ENCODE measurements at places on chromosomes 4 and X. TPM values are rescaled to one million over a fixed set of nuclear protein-coding genes. Genes with fewer than 3 reads are reported as not detected.

Gene FGA
- total RNA-seq: not detected

DNA sequence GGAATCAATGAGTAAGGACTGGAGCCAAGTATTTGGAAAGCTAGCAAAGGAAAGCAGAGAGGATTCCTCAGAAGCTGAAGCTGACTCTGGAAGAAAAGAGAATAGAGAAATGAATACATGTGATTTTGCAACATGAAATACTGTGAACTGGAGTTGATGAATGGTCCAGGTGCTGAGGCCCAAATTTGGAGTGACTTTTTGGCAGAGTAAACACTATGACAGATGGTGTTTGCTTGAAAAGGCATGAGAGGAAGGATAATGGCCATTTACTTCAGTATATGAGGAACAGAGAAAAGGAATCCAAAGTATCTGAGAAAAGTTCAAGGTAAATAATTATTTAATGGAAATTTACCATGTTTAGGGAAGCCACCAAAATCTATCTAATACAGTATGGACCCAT, 236.7 kb downstream of the SLITRK2 start:
- no peaks in the 10 kb centered on the region for H3K27me3 ChIP-seq
- no peak for DNase-seq
- H3K4me3 ChIP-seq: no peak overlapping the region
- H3K4me1 ChIP-seq: no peaks in the 10 kb centered on the region

DNA sequence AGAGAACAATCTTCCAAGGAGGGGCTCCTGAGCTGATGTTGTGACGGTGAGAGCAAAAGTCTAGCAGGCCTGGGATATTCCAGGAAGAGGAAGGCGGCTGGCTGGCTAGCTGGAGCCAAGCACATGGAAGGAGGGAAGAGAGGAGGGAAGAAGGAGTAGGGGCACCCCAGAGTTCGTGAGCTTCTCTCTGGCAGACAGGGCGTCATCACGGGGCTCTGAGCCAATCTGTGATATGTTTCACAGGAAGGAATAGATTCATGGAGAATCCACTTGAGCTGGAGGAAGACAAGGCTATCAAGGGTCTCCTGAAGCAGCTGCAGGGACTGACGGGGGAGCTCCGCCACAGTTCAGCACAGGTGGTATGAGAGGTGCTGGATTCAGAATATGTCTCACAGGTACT, 73.6 kb downstream of the DHRSX start:
- no peak for DNase-seq
- peaks cover 10% of the 10 kb centered on the region for H3K4me1 ChIP-seq
- H3K27ac ChIP-seq: no peak overlapping the region
- H3K4me3 ChIP-seq: no peak overlapping the region
- H3K36me3 ChIP-seq: peaks cover 41% of the 10 kb centered on the region
- H3K27me3 ChIP-seq: no peaks in the 10 kb centered on the region

DNA sequence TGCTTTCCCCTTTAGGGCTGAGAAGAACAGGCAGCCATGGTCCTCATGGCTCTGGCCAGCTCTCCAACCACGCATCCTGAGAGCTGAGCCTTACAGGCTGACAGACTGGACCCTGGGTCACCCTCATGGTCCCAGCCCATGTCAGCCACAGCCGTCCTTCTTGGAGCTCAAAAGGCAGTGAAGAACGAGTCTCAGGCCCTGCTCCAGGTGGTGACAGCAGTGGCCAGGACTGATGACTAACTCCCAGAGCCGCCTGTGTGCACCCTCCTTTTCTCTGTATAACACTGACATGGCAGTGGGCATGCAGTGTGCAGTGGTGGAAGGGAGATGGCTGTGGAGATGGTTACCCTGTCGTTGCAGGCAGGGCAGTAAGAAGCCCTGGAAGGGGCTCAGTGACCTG, 10.3 kb upstream of the DUSP9 start:
- no peaks in the 10 kb centered on the region for H3K36me3 ChIP-seq
- no peak overlapping the region for H3K4me3 ChIP-seq
- peaks cover 28% of the 10 kb centered on the region for H3K27me3 ChIP-seq
- H3K27ac ChIP-seq: no peak overlapping the region

- H3K27ac ChIP-seq: no peak overlapping the region
- no peak for DNase-seq
- H3K27me3 ChIP-seq: no peaks in the 10 kb centered on the region
- no peaks in the 10 kb centered on the region for H3K4me1 ChIP-seq
Observed at GRCh38 chrX:8955511-8955910, 78.4 kb downstream of the FAM9B start.

DNA sequence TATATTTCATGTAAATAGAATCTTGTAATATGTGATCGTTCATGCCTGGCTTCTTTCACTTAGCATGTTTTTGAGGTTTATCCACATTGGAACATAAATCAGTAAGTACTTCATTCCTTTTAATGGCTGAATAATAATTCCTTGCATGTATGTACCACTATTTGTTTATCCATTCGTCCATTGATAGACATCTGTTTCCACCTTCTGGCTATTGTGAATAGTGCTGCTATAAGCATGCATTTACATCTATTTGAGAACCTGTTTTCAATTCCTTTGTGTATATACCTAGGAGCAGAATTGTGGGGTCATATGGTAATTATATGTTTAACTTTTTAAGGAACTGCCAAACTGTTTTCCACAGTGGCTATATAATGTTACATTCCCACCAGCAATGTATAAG, 356.7 kb upstream of the DIPK2B start:
- DNase-seq: no peak
- H3K4me1 ChIP-seq: no peaks in the 10 kb centered on the region
- H3K4me3 ChIP-seq: no peak overlapping the region

- no peaks in the 10 kb centered on the region for H3K4me1 ChIP-seq
- no peak for DNase-seq
- no peaks in the 10 kb centered on the region for H3K27me3 ChIP-seq
- no peak overlapping the region for H3K4me3 ChIP-seq
Observed at GRCh38 chr4:132530861-132531260, 618.2 kb upstream of the PCDH10 start.

DNA sequence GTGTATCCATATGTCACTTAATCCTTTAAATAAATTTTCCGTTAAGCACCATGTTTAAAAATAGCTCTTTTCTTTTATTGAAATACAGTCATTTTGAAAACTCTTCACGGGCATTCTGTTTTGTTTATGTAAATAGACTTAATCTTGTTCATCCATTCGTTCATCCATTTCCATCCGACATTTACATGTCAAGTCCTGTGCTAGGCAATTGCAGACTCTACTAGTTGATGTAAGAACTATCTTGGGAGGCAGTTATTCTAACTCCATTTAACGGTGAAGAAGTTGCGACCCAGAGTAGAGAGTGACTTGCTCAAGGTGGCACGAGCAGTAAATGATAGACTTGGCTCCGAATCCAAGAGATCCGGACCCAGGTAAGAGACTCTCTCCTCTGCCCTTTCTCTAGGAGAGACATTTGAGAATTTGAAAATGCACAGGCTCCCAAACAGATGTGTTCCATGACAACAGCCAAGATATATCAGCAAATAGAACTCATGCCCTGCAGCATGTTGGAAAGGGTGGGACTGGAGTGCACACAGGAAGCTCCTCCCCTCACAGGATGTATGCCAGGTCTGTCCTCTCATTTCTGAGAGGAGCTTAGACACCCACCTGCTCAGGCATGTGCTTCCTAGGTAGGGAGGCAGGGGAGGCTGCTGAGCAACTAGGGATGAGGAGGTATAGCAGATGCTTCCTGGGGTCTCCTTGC, 64.5 kb downstream of the DRD5 start:
- H3K36me3 ChIP-seq: no peaks in the 10 kb centered on the region
- H3K4me3 ChIP-seq: no peak overlapping the region

- no peak overlapping the region for H3K4me3 ChIP-seq
- no peaks in the 10 kb centered on the region for H3K36me3 ChIP-seq
- no peaks in the 10 kb centered on the region for H3K27me3 ChIP-seq
- H3K27ac ChIP-seq: no peak overlapping the region
Observed at GRCh38 chr4:26732356-26732755, 128.3 kb upstream of the STIM2 start.

GRCh38 chrX:347351-348117, 28.9 kb upstream of the GTPBP6 start:
- no peak overlapping the region for H3K27ac ChIP-seq
- H3K4me1 ChIP-seq: peaks cover 37% of the 10 kb centered on the region
- no peaks in the 10 kb centered on the region for H3K27me3 ChIP-seq
- H3K36me3 ChIP-seq: peaks cover 20% of the 10 kb centered on the region
- DNase-seq: peak; percentile 12

DNA sequence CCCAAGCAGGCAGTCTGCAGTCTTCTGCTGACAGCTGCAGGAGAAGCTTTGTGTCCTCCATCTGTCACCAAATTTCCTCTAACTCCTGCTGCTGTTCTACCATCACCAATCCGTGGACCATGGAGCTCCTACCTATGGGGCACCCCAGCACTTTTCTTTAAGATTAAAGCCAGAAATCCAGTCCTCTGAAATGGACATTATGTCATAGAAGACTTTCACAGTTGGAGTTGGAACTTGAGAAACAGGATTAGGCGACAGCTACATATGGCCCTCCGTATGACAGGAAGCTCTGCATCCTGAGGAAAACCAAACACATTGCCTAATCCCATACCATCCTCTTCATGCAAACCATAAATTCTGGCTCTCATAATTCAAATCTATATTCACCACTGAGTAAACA, 470.6 kb upstream of the GALNTL6 start:
- no peak overlapping the region for H3K4me3 ChIP-seq
- no peaks in the 10 kb centered on the region for H3K4me1 ChIP-seq
- no peak for DNase-seq
- H3K27ac ChIP-seq: no peak overlapping the region
- no peaks in the 10 kb centered on the region for H3K36me3 ChIP-seq
- no peaks in the 10 kb centered on the region for H3K27me3 ChIP-seq

- peak overlapping the region; percentile 10 for H3K4me3 ChIP-seq
- H3K27me3 ChIP-seq: no peaks in the 10 kb centered on the region
- peaks cover 5% of the 10 kb centered on the region for H3K36me3 ChIP-seq
- DNase-seq: no peak
Observed at GRCh38 chr4:169260217-169260866, 10.4 kb downstream of the SH3RF1 start.

Gene FGFBP2
- 1.2 TPM for total RNA-seq

DNA sequence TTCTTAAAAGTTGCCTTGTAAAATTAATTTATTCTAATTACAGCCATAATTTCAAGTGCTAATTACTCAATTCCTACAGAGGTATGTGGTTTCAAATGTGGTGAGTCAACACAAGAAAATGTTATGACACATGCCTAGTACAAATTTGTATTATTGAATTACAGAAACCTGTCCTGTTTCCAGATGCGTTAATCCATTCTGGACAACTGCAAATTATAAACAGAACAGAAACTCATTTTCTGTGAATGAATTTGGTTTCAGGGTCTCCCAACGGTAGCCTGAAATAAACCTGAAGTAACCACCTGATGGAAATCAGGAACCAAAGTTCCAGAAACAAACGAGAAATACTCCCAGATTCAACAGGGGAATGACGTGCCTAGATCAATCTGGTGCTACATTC, 328.6 kb upstream of the F9 start:
- H3K4me1 ChIP-seq: peaks cover 6% of the 10 kb centered on the region
- no peak overlapping the region for H3K4me3 ChIP-seq
- no peaks in the 10 kb centered on the region for H3K36me3 ChIP-seq
- DNase-seq: no peak
- H3K27me3 ChIP-seq: peaks cover 19% of the 10 kb centered on the region

DNA sequence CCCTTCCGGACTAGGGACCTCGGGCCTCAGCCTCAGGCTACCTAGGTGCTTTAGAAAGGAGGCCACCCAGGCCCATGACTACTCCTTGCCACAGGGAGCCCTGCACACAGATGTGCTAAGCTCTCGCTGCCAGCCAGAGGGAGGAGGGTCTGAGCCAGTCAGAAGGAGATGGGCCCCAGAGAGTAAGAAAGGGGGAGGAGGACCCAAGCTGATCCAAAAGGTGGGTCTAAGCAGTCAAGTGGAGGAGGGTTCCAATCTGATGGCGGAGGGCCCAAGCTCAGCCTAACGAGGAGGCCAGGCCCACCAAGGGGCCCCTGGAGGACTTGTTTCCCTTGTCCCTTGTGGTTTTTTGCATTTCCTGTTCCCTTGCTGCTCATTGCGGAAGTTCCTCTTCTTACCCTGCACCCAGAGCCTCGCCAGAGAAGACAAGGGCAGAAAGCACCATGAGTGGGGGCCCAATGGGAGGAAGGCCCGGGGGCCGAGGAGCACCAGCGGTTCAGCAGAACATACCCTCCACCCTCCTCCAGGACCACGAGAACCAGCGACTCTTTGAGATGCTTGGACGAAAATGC, at the start of gene WAS:
Gene WAS, plus strand, starts transcription at position 389 of the 572 bp plus-strand sequence. Its CDS starts 55 bp downstream, at position 444.
- peak within 1 kb of the TSS; percentile 44 for H3K27ac ChIP-seq
- H3K4me3 ChIP-seq: peak within 1 kb of the TSS; percentile 25
- H3K36me3 ChIP-seq: no peaks in the 10 kb centered on the region
- DNase-seq: no peak

DNA sequence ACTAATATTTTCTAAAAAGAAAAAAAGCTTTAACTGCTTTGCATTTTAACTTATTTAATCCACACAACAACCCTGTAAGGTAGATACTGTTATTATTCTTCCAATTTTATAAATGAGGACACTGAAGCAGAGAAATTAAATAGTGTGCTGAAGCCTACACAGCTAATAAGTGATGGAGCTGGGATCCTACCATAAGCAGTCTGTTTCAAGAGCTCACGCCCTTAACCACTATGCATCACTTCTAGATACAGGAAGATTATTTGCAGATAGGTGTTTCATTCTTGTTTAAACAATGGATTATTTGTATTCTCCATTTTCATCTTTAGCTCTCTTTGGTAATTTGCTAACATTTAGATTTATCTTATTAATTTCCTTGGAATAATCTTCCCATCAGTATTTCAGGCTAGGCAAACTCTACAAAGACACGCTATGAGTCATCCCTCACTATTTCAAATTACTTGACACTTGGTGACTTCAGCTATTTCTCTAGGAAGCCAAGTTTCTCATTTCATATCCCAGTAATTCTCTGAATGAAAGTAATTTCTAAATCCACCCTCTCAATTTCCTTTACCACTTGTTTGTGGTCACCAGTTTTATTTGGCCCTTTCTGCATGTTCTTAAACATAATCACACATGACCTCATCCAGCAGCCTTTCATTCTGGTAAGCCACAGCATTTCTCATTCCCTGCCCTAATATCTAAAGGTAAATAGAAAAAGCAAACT, 67.3 kb downstream of the ASB9 start:
- H3K36me3 ChIP-seq: no peaks in the 10 kb centered on the region
- H3K27me3 ChIP-seq: no peaks in the 10 kb centered on the region
- no peaks in the 10 kb centered on the region for H3K4me1 ChIP-seq
- no peak overlapping the region for H3K4me3 ChIP-seq
- no peak for DNase-seq
- no peak overlapping the region for H3K27ac ChIP-seq

GRCh38 chr4:12889054-12889453, 595.1 kb downstream of the RAB28 start:
- H3K27ac ChIP-seq: no peak overlapping the region
- no peak overlapping the region for H3K4me3 ChIP-seq
- no peaks in the 10 kb centered on the region for H3K36me3 ChIP-seq

Gene TXK
- total RNA-seq: 0.71 TPM

DNA sequence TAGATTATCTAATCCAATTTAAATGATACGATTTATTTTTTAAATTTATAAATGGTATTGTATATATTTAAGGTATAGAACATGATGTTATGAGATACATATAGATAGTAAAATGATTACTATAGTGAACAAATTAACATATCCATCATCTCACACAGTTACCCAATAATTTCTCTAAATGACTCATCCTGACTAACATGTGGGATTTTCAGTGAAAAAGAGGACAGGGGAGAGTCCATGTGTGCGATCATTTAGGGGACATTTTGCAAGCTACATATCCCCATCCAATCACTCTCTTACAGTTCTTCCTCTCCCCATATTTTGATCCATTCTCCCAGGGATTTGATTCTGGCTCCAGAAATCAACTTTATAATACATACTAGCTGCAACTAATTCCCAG, 88.2 kb downstream of the ABCB7 start:
- no peak overlapping the region for H3K27ac ChIP-seq
- peaks cover 17% of the 10 kb centered on the region for H3K36me3 ChIP-seq
- no peaks in the 10 kb centered on the region for H3K4me1 ChIP-seq
- no peaks in the 10 kb centered on the region for H3K27me3 ChIP-seq
- H3K4me3 ChIP-seq: no peak overlapping the region
